ENCODE measurements at places on chromosomes 1 and 21.
A peak's percentile ranks its signal among the peaks of the same experiment; 100 is the strongest.

DNA sequence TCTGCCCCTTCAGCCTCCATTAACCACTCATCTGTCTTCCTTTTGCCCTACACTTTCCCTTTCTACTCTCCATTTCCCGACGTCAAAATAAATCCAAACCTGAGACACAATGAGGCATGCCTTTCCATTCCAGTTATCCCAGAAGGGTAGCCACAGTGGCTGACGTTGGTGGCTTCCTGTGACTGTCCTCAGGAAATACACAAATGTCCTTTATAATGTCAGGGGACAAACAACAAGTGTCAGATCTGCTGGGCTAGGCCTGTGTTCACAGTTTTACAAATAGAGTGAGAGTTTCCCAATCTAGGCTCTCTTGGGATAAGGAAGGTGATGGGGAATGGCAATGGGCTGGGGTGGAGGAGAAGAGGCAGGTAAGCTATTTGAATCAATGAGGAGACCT lies 135.3 kb downstream of the BRINP2 start:
- no peak for DNase-seq

DNA sequence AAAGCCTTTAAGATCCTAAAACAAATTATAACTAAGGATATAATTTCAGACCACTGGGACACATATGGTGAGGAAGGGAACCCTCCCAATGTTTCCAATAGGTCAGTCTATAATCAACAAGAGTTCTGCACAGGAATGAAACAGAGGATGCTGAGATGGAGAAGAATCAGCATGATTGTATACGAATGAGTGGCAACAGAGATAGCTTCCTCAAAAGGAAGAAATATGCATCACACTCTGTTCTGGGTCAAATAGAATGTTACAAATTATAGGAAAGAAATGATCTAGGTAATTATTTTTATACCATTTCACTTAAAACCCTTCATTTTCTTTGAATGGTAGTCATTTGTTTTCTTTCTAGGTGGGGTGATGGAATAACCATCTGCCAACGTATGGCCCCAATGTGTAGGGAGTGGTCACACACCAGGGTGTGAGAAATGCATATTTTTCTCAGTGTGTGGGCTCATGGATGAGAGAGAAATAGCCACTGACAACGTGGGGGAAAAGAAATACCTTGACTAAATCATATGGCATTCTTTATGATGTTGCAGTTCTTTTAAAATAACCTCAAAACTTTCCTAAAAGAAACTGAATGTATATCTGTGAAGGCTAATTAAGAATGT lies 104.6 kb upstream of the IVNS1ABP start:
- no peak for DNase-seq

GRCh38 chr1:206909161-206909882 lies 12.1 kb downstream of the IL24 start:
- DNase-seq, result no peak

DNA sequence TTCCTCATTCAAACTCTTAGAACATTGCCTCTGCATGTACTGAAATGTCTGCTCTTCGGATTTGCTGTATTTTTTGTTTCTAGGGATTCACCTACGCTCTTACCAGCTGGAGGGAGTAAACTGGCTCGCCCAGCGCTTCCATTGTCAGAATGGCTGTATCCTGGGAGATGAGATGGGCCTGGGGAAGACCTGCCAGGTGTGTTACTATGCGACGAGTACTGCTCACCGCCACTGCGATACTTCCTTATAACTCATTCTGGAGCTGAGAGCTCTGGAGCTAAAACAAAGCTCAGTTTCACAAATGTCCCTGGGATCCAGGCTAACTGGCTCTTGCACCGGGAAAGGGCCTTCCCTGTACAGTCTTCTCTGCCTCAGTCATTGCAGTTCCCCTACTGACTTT lies 10.1 kb downstream of the CHD1L start:
- no peak for DNase-seq

DNA sequence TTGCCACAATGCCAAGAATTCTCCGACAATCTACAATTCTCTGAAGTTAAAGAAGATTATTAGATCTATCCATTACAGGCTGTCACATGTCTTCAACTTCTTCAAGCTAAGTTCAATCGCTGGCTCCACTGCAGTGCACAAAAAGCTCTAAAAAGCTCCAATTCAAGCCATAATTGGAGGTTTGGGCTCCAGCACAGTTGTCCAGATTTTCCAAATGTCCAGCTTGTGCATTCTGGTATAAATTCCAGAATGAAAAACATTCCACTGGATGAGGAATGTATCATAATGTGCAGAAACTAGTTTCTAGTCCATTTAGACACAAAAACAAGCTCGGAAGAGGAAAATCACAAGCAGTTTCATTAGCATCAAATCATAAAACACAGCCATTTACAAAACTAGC lies 138.6 kb downstream of the NRIP1 start:
- no peak for DNase-seq

DNA sequence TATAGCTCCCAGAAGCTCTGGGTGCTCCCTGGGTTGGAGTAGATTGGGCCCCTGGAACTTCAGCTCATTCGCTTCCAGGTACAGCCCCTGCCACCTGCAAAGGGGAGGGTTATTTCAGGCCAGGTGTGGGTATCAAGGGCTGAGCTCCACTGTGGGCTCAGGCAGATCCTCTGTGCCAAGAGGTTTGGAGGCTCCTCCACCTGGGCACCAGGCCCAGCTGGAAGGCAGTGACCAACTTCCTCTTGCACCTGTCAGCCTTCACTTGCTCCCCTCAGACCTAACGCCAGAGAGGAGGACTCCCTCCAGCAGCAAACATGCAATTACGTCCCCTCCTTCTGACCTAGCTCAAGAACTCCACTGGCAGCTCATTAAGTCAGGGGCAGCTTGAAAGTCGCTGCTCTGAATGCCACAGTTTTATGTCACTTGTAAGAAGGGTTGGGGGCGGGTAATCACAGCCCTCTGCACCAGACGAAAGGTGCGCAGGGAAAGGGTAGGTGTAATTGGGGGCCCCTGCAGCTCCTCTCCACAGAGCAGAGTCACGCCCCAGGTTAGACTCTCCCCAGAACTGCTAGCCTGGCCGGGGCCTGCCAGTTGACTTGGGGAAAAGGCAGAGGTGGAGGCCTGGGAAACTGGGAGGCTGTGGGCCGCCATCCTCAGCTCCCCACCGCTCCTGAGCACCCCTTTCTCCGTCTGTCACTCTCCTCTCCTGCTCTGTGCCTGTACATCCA lies 125.0 kb upstream of the TMPRSS2 start:
- DNase-seq, result no peak

- DNase-seq, result no peak
Observed at GRCh38 chr1:189616893-189617292, 860.8 kb downstream of the BRINP3 start.

GRCh38 chr1:167504467-167504827 lies 13.9 kb downstream of the CD247 start:
- DNase-seq, result no peak

- DNase-seq, result no peak
Observed at GRCh38 chr1:167423684-167424619, 94.4 kb downstream of the CD247 start.

- no peak for DNase-seq
Observed at GRCh38 chr1:203401199-203401877, 50.4 kb upstream of the FMOD start.

DNA sequence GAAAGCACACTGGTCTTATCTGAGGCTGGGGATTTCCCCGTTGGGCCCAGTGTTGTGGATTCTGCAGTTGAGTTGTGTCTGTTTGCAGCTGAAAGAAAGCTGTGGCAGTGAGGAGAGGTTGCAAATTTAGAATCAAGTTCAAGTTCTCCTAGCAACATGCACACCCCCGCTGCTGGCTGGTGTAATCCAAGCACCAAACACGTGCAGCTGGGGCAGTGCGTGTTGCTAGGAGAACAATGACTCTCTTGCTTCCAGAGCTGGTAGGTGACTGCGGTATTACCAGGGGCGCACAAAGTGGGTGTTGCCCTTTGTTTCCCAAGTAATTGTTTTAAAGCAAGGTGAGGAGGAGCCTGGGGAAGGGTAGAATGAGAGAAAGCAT lies 91.5 kb downstream of the IER5 start:
- no peak for DNase-seq

DNA sequence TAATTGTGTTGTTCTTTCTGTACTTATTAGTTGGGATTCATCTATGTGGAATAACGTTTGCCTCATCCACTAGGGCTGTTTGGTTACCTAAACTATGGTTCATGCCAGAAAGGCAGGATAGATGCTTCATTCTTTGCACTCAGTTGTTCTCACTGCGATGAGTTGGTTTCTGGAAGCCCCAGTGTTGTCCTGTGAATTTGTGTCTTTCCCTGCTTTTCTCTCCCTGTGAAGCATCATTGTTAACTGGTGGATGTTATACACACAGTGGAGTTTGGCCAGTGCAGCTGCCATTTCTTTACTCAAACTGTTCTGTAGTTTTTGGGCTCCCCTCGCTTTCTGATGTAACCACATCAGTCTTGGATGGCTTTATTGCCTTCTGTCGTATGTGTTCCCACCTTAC lies 143.6 kb upstream of the COL6A1 start:
- DNase-seq, result no peak

GRCh38 chr1:102967786-102968185 lies 140.5 kb downstream of the COL11A1 start:
- no peak for DNase-seq

DNA sequence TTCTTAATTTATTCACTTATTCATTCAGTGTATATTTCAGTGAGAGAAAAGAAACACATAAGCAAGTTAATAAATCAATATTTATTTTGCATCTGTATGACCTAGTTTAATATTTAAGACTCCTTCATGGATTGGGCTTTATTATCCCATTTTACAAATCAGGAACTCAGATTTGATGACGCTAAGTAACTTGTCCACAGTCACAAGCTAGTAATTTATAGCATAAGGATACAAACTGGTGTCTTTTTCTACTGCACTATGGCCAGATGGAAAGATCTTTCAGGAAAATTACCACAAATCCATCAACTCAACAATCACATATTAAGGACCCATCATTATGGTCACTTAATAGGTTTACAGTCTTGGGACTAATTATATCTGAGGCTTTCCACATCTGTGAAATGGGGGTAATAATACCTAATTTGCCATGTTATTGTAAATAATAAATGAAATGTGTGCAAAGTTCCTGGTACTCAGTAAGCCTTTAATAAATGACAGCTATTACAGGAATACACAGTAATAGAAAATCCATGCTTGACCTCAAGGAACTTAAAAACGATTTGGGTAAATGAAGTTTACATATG lies 13.3 kb downstream of the CDKN2C start:
- no peak for DNase-seq

- no peak for DNase-seq
Observed at GRCh38 chr1:209586221-209586740, 2.8 kb downstream of the CAMK1G start.

- peak; percentile 76 for DNase-seq
Observed at GRCh38 chr1:32273391-32274208, 18.3 kb upstream of the HDAC1 start.

GRCh38 chr1:221543529-221544120 lies 198.3 kb downstream of the DUSP10 start:
- no peak for DNase-seq

DNA sequence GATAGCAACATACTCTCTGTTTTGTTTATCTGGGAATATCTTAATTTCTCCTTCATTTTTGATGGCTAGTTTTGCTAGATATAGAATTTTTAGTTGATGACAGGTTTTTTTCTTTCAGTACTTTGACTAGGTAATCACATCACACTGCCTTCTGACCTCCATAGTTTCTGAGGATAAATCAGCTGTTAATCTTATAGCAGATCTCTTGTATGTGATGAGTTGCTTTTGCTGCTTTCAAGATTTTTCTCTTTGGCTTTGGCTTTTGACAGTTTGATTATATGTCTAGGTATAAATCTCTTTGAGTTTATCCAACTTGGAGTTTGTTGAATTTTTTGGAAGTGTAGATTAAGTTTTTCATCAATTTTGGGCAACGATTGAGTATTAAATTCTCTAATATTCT lies 142.6 kb downstream of the ZNF644 start:
- DNase-seq, result no peak

GRCh38 chr1:178025613-178026356 lies 55.9 kb upstream of the SEC16B start:
- no peak for DNase-seq

Measured in stimulated activated CD4-positive, alpha-beta T cell treated with anti-CD3 and anti-CD28 coated beads, Interleukin-12 subunit alpha, Interleukin-12 subunit beta, amount 100 ng/mL, for 48 hours (primary cell).